Fibroblast of upper back skin (primary cell): ENCODE measurements at places on chromosomes 2 and 18.

DNA sequence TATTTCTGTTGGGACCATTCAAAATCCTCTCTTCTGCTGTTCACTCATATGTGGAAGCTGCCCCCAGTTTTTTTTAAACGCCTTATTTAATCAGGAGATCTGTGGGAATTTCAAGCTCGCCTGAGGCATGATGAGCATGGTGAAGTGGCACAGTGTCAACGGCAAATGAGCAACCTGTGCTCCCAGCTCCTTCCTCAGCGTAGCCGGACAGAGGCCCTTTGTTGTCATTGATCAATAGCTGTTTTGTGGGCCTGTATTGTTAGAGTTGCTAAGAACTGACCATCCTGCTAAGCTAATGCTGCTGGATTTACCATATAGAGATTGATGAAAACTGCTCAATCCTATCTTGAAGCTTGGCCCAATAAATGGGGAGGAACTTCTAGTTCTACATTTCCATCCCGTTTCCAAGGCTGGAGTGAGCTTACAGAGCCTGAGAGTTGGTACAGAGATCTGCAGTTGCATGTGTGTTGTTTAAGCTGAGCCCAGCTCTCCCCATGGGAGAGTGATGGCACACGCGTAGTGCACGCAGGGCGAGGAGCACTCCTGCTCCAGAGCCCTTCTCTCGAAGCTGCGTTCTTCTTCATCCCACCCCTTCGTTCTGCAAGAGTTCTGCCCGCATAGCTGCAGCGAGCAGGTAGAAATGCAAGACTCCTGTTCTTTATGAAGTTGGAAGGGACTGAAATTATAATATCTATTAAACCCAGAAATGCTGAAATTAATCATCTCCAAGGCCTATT lies 108.8 kb downstream of the RTN4 start:
- no peak for DNase-seq

DNA sequence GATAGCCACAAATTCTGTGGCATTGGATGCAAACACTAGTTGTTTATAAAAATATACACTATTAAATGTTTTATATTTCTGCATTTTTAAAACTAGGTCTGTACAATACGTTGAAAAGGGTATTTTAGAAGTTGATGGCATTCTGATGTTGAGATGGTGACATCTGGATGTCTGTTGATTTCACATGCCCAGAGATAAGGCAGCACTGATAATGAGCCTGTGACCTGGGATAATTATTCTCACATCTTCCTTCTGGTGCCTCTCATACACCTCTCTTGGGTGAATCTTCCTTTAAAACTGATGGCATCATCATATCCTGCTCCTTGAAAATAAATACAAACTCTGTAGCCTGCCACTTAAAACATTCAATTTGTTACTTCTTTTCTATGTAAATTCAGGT lies 208.6 kb downstream of the NYAP2 start:
- no peak for DNase-seq

DNA sequence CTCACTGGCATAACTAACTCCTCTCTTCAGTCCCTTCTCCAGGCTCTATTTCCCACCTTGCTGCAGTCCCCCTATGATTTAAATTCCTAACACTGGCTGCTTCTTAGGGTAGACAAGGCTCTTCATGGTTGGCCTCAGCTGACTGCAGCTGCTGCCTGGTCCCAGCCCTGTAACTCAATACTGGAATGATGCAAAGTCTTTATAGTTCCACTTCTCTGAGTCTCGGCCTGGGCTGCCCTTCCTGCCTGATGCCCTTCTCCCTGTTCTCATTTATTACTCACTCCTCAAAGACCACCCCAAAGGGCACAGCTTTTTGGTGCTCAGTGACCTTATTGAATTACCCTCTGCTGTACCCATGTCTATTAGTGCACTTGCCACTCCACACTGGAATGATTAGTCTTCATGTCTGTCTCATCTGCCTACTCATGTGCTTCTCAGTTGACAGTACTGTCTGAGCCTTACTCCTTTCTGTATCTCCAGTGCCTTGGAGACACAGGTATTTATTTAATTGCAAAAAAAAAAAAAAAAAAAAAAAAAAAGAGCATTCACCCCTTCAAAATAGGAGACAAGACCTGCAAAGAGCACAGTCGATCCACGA lies 199.4 kb upstream of the REV1 start:
- no peak for DNase-seq

DNA sequence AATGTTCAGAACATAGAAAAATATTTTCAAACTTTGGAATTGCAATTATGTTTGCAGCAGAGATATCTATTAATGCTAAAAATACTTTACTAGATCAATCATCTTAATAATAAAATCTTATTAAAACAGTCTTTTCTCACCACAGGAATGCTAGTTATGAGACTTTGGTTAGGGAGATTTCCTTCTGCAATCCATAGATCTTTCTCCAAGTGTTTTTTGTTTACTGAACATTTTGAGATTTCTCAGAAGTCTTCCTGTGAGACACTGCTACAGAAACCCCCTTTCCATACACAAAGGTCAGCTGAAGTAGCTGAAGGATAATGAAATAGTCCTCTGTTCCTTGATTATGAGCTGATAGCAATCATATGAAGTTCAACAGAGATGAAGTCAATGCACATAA lies 59.4 kb upstream of the RAPH1 start:
- DNase-seq = peak; percentile 62

DNA sequence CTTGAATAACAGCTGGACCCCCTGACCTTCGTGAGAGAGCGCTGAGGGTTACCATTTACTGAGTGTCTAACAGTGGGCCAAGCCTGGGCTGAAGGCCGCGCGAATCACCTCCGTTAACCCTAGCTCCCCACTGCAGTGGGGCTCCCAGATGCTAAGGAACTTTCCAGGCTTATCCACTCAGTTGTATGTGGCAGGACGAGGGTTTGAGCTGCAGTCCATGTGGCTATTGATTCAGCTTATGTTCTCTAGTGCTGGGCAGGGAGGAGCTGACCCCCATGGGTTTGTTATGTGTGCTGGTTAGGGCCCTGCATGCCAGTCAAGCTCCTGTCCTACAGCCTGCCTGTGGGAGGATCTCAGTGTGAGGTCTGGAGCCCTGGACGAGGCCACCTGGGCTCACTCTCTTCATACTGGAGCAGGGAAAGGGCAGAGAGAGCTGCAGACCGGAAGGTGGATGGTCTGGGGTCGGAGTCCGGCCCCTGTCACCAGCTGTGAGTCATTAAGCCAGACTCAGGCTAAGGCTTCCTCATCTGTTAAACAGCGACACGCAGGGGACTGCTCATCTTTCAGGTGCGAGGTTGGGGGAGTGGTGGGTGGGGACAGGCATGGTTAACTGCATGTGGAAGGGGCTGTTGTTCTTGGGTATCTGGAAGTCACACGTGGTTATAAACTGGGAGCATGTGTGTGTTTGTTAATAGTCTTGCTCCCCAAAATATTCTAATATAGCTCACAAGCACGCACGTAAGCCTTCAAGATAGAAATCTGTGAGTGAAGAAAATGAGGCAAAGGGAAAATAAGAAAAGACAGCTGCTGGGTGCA lies 6.6 kb downstream of the PSD4 start:
- DNase-seq = no peak

GRCh38 chr18:70154591-70155194 lies 50.8 kb downstream of the RTTN start:
- peak; percentile 95 for DNase-seq

DNA sequence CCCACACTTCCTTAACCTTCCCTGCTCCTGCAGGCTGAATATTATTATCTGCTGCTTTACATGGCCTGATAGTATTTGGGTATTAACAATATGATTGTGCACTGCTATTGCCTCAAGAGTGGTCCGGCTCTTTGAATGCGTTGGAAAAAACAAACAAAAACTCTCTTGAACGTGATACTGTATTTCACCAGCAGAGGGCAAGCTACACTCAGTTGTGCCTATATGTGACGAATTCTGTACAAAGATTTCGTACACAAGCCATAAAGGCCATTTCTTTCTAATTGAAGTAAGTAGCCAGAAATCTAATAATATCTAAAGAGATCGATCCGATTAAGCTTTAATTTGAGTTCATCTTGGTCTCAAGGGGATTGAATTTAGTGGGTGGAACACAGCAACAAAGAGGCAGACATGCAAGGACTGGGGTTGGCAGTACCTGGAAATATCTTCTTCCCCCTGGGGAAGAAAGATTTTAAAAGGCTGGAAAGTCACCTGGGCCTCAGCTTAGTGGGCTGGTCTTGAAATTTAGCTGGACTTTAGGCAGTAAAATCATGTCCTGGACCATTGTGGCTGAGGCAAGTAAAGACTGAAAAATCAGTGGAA lies 49.3 kb upstream of the RAB6D start:
- peak; percentile 53 for DNase-seq

DNA sequence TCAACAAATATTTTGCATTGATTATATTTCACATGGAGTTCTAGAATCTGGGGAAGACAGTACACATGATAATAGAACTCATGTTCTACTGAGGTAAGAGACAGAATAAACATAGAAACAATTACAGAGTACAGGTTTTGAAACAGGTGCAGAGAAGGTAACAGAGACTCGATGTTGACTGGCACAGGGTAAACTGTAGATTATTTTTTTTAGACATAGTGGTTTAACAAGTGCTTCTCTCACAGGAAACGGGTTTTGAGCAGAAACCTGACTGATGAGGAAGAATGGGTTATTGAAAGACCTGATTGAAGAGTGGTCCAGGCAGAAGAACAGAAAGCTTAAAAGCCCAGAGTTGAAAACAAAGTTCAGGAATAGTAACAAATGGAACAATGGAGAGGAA lies 1002.5 kb upstream of the FAM98A start:
- no peak for DNase-seq

DNA sequence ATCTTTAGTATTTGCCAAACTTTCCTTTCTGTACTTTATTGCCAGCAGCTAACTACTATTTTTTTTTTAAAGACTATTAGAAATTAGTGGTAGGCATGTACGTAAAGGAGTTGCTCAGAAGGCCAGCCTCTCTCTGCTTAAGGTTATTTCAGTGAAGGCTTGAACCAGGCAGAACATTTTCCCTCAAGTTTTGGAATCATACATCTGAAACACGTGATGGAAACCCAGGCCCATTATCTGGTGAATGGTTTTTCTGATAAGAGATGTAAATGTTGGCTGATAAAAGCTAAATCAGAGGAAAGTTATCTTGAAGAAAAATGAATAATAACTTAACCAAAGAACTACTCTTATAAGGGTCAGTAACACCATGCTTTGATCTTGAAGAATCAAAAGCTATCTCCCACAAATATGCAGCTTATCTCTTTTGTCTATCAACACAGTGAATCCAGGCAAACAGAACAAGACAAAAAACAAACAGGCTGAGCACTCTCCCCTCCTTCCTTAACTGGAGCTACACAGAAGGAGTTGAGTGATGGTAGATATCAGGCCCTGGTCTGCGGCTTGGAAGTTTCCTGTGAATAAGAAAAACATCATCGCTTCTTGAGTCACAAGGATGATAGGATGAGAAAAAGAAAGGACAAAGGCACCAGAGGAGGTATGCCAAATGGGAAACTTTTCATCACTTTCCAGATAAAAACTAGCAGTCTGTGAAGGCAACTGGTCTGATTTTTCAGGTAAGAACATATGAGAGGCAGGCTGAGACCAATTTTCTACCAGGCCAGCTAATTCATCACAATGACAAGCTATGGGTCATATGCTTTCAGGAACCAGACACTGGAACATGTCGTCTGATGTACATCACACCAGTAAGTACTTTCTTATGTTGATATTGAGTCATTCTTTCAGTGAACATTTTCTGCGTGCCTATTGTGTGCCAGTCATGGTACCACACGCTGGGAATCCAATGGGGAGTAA lies 88.4 kb upstream of the STK17B start:
- peak; percentile 73 for DNase-seq

GRCh38 chr18:43751835-43752234 lies 474.5 kb upstream of the SYT4 start:
- DNase-seq = no peak

GRCh38 chr2:111196435-111196834 lies 75.7 kb downstream of the BCL2L11 start:
- DNase-seq = no peak

- DNase-seq = peak; percentile 84
These were observed 73.0 kb upstream of the TMEM17 start for GRCh38 chr2:62578803-62579640.

DNA sequence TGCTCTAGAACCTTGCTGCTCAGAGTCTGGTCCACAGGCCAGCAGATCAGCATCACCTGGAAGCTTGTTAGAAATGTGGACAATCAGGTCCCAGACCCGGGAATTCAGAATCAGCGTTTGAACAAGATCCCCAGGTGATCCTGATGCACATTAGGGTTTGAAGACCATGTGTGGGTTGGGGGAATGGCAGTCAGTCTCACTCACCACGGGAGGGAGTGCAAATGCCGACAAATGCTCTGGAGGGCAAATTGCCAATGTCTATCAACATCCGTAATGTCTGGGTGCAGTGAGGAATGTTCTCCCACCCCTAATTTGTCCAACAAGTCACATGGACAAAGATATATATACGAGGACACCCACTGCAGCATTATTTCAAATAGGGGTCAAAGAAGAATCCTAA lies 34.5 kb downstream of the INPP5D start:
- peak; percentile 4 for DNase-seq

GRCh38 chr2:148582679-148583511 lies 61.7 kb upstream of the EPC2 start:
- DNase-seq = peak; percentile 17

GRCh38 chr2:47535996-47536395 lies 133.0 kb downstream of the MSH2 start:
- no peak for DNase-seq

- no peak for DNase-seq
These were observed 571.1 kb downstream of the CPS1 start for GRCh38 chr2:211127501-211127900.

- no peak for DNase-seq
These were observed 1097.9 kb upstream of the CNTNAP5 start for GRCh38 chr2:122927197-122927596.

- DNase-seq = peak; percentile 71
These were observed 279.6 kb downstream of the SLC4A3 start for GRCh38 chr2:219907011-219907365.

GRCh38 chr2:74847070-74847858 lies 13.3 kb downstream of the HK2 start:
- no peak for DNase-seq

DNA sequence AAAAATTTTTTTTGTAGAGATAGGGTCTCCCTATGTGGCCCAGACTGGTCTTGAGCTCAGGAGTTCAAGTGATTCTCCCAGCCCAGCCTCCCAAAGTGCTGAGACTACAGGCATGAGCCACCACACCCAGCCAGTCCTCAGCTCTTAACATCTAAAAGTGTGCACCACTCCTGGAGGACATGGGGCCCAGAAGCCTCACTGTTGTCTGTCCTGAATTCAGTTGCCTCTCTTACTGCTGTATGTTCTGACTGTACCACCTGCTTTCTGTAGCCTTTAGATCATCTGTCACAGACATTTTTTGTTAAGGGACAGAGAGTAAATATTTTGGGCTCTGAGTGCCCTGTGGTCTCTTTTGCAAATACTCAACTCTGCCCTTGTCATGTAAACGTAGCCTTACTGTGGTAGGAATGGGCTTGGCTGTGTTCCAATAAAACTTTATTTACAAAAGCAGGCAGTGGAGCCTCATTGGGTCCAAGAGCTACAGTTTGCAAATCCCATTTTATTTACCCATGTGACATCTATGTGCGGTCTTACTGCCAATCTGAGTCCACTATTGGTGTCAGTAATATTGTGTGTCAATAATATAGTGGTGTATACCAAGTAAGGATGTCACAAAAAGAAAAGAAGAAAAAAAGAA lies 38.1 kb downstream of the TMEM37 start:
- DNase-seq = no peak
